CD4-positive, alpha-beta T cell (primary cell): ENCODE measurements at places on chromosomes 7 and 10.

DNA sequence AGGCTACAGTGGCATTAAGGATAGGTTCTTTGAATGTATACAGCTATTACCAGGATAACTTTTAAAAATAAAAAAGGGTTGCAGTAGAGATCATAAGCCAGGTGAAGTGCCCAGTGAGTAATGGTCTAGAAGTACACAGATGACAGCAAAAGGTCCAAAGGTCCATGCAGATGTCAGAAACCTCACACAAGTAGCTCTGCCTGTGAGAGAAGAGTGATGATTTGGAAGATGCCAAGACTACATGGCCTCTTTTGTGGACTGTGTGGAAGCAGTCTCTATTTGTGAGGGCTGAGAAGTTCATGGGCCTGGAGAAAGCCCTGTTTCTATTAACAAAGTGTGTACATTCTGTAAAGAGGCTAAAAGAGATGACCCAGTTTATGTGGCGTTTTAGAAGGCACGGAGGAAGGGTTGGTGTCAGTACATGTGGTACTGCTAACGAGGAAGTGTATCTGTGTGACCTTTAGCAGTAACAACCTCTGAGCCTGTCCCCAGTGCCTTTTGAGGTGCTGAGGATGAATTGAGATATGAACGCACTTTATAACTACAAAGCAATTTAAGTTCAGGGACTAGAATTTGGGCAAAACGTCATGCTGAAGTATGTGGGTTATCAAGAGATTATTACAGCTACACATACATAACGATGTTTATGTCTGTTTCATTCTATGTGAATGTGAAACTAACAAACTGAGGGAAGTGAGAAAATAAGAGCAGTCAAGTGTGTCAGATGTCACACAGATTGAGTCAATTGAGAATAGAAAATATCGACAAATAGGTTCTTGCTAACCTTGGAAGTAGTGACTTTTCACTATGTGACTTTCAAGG lies 7.6 kb downstream of the CYCS start:
- no peak for DNase-seq

DNA sequence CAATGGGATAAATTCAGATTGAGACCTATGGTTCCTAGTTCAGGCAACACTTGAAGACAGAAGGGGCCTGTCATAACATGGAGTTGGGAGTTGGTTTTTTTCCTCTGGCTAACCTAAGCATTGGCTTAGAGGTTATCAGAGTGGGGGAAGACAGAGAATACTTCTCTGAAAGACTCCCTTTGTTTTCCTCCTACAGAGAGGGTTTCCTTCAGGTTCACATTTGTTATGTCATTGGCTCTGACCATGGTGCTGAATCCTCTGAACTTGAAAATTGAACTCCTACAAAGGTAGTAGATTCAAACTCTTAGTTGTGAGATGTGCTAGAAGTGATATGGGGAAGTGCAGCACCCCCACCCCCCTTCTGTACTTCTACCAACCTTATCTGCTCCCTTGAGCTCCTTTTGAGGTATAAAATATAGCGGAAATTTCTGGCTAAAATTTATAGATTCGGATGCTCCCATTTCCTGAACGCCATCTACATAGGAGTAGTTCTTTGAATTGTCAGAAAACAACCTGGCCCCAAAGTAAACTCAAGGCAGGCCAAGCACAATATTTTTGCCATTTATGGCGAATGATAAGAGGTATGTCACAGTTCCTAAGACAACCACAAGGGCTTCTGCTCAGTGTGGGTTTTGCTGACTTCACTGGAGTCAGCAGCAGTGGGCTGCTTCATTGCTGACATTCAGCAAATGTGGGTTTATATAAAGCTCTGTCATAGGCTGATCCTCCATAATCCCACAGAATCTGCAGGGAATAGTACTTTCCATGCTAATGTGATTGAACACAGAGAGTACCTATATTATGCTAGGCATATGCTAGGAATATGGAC lies 131.6 kb upstream of the KLF14 start:
- DNase-seq, result peak; percentile 42

GRCh38 chr10:51384971-51385370 lies 310.7 kb downstream of the PRKG1 start:
- no peak for DNase-seq

- DNase-seq, result no peak
These were observed 275.7 kb downstream of the XPNPEP1 start for GRCh38 chr10:109647627-109648026.

DNA sequence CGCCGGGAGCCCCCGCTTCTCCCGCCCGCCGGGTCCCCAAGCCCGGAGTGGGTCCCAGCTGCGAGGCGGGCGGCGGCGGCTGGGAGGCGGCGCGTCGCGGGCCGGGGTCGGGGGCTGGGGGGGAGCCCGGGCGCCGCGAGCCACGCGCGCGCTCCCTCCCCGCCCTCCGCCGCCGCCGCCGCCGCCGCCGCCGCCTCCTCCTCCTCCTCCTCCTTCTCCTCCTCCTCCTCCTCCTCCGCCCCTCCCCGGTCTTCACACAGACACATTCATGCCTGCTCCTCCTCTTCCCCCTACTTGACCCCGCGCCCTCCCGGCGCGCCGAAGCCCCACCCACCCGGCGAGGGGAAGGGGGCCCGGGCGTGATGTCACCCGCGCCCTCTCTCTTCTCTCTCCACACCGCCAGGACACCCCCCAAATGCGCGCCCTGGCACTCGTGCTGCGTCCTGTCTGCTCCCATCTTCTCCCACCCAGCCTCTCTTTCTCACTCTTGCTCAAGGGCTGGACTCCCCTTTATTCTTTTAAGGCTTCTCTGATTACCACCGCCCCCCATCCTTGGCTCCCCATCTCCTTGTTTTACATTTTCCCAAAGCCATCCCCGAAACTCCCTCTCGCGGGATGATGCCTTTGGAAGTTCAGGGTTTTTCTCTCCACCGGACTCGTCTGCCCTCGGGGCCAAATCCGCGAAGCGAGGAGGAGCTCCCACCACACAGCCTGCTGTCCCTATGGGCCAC lies 967 bp upstream of the GLI3 start:
- no peak for DNase-seq

GRCh38 chr10:45811075-45811474 lies 36.2 kb downstream of the AGAP4 start:
- DNase-seq, result no peak

DNA sequence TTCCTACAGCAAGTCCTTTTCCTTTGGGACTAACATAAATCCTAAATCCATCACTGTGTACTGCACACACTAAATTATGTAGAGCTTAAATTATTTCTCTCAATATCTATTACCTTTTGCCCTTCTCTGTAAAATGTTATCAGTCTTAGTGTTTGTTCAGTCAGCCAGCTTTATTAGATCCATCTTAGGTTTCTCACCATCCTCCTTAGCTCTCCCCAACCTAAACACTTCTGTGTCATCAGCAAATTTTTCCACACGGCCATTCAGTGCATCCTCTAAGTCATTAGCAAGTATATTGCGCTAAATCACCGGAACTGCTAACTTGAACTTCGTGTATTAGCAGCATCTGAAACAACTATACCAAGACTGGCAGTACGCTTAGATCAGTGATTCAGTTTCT lies 142.1 kb upstream of the ZNF438 start:
- no peak for DNase-seq

GRCh38 chr10:29865700-29866355 lies 193.6 kb downstream of the JCAD start:
- DNase-seq, result no peak

- no peak for DNase-seq
These were observed 12.1 kb downstream of the OPN1SW start for GRCh38 chr7:128763541-128763940.

DNA sequence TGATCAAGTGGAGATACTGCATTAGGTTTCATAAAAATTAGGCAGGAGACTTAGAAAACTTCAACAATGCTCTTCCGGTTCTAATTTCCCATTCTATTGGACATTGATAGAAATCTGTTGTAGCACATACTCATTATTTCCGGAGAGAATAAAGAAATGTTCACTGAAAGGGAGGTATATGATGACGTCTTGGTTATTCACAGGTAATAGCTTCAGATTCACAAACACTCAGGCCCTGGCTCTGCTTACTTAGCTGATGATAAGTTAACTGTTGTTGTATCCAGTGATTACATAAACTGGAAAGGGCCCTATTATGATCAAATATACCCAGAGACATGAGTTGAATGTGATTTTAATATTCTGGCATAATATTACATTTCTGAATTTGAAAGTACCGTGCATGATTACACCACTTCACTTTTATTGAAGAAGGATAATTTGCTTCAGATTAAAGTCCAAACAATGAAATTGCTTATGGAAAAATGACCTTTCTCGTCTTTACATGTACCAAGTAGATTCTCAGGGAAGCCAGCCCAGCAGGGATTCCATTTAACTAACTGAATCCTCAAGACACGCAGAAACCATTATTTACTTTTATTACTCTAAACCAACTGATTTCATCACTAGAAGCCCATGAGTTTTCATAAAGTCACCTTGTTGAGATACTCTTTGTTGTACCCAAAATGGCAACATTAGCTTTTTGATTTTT lies 288.0 kb upstream of the PITRM1 start:
- DNase-seq, result no peak

DNA sequence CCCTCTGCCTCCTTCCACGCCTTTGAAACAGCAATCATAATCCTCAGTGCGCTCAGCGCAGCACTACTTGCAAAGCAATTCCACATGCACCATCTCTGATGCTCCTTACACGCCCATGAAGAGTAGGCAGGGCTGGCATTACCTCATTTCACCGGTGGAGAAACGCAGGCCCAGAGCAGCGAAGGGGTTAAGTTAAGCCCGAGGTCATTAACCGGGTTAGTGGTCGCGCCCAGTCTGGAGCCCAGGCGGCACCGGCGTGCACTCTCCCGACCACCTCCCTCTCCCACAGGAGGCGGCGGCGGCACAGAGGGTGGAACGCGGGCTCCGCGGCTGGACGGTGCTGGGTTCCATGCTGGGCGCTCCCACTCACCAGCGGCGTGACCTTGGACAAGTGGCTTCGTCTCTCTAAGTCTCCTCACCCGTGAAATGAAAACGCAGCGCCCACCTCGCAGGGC lies 515 bp downstream of the FASTK start:
- no peak for DNase-seq

GRCh38 chr7:60017-60675 lies 132.2 kb upstream of the FAM20C start:
- no peak for DNase-seq

- no peak for DNase-seq
These were observed 820.6 kb downstream of the CCSER2 start for GRCh38 chr10:85148693-85149640.

DNA sequence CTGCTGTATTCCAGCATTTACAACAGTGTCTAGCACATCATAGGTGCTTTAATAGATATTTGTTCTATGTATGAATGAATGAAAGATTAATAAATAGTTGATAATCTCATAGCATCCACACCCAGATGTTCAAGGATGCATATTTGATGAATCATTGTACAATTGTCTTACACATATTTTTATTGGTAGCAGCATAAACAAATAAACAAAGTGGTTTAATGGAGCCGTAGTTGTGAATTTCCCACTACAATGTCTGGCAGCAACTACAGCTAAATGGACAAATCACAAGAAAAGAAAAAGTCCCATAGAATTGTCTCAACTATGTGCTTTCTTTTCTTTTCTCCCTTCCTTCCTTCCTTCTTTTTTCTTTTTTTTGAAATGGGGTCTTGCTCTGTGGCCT lies 150.8 kb downstream of the NRP1 start:
- DNase-seq, result no peak

DNA sequence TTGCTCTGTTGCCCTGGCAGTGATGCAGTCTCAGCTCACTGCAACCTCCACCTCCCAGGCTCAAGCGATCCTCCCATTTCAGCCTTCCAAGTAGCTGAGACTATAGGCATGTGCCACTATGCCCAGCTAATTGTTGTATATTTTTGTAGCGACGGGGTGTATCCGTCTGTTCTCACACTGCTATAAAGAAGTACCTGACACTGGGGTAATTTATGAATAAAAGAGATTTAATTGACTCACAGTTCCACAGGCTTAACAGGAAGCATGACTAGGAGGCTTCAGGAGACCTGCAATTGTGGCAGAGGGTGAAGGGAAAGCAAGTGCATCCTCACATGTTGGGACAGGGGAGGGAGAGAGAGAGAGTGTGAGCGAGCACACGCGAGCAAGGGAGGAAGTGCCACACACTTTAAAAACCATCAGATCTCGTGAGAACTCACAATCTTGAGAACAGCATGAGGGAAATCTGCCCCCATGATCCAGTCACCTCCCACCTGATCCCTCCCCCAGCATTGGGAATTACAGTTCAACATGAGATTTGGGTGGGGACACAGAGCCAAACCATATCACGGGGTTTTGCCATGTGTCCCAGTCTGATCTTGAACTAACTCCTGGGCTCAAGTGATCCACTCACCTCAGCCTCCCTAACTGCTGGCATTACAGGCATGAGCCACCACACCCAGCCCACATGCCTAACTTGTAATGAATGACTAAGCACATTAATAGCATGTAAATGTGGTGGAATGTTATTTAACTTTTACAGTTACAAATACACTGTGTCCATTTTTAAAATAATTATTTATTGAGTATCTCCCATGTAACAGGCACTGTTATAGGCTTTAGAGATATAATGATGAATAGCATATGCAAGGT lies 65.5 kb downstream of the RALA start:
- peak; percentile 7 for DNase-seq

GRCh38 chr7:106277976-106278375 lies 6.8 kb downstream of the NAMPT start:
- DNase-seq, result no peak

- no peak for DNase-seq
These were observed 4.1 kb downstream of the FXYD4 start for GRCh38 chr10:43375401-43376020.

DNA sequence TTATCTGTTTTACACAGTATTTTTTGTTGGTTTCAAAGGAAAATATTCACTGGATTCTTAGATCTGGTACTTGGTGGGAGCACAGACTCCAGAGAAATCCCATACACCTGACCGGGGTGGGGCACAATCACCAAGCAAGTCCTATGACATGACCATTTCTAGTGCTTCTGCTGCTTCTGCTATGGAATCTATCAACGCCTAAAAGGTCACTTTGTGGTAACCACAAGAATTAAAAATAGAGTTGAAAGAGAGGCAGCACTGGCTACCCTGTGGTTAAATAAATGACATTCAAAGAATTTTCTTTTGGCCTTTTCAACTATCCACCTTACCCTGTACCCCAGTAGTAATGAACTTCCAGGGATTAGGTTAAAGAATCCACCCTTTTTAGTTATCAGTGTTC lies 329.9 kb upstream of the VWC2 start:
- no peak for DNase-seq

DNA sequence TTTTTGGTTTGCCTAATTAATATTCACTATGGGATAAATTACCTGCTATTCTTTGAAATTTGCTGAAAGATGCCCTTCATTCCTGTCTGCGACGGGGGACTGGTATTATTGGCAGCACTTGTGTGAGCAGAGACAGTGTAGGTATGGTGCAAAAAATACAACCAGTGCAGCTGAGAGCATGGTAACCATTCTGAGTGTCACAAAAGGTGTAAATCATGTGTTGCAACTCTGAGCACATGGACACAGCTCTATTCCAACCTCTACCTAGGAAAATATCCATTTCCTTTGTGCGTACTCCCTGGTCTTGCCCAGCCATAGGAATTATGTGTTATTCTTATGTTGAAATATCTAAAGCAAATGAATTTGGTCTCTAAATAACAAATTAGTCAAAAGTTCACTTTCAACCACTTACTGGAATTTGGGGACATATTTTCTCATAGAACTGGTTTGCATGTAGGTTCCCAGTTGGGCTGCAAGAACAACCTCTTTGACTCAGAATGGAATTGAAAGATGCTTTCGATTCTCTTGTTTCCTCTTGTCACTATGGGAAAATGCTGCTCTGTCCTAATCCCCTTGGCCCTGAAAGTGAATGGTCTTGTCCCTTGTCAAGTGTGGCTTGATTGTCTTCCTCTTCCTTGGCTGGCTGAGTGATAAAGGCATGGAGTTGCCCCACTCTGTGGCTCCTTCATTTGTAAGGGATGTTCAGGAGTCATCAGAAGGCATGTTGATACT lies 57.0 kb downstream of the CELF2 start:
- DNase-seq, result no peak
